ENCODE measurements at places on chromosomes 2 and 18. TPM values are rescaled to one million over a fixed set of nuclear protein-coding genes. Genes with fewer than 3 reads are reported as not detected.

- no peak for DNase-seq
Measured at GRCh38 chr2:220697011-220697410, 875.1 kb downstream of the EPHA4 start.

DNA sequence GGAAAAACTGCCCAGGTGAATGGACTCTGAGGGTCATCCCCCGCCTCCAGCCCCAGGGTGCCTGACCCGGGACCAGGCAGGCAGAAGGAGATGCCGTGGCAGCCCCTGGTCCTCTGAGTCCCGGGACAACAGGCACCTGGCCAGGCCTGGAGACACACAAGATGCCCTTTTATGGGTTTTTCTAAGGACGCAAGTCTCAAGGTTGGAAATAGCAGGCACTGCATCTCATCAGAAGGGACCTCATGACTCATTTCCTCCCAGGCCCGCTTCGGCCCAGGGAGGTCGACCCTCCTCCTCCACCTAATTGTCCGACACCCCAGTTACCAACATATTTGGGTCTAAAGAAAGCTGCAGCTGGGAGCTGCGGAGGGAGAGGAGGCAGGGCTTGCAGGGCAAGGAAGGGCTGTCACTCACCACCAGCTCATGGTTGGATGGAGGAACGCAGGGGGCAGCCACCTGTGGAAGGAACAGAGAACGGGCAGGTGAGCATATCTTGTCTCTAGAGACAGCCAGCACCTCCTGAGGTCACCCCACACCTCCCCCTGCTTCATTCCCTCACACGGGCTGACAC lies 82.9 kb downstream of the TNS1 start:
- DNase-seq = no peak

DNA sequence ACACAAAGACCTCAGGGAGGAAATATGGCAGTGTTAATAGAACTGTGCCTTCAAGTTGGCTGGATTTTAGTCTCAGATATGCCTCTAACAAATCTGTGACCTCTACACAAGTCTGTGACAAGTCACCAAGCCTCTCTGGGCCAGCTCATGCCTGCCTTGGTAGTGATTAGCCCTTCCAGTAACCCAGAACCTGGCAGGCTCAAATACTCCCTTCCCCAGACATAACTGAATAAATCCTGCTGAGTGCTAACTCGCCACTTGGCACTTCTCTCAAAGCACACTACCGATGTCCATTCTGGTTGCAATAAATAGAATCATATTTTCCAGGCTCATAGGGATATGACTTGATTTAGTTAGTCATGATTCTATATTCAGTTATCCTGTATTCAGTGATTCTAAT lies 15.3 kb upstream of the THSD7B start:
- DNase-seq = no peak

- DNase-seq = no peak
Measured at GRCh38 chr2:149399934-149400615, 69.7 kb downstream of the LYPD6 start.

GRCh38 chr2:20181761-20182160 lies 43.2 kb downstream of the SDC1 start:
- DNase-seq = no peak

- DNase-seq = no peak
Measured at GRCh38 chr2:225282858-225283710, 116.4 kb upstream of the NYAP2 start.

DNA sequence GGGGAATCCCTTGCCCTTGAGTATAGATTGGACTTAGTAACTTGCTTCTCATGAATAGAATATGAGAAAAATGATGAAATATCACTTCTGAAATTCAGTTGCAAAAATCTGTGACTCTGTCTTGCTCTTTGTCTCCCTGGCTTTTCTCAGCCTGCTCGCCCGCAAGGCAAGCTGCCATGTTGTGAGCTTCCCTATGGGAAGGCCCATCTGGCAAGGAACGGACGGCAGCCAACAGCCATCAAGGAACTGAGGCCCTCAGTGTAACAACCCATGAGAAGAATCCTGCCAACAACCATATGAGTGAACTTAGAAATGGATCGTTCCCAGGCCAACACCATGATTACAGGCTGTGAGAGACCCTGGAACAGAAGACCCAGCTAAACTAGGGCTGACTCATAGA lies 58.4 kb upstream of the PGAP1 start:
- DNase-seq = no peak

- no peak for DNase-seq
Measured at GRCh38 chr2:25380586-25381375, 39.1 kb upstream of the DNMT3A start.

DNA sequence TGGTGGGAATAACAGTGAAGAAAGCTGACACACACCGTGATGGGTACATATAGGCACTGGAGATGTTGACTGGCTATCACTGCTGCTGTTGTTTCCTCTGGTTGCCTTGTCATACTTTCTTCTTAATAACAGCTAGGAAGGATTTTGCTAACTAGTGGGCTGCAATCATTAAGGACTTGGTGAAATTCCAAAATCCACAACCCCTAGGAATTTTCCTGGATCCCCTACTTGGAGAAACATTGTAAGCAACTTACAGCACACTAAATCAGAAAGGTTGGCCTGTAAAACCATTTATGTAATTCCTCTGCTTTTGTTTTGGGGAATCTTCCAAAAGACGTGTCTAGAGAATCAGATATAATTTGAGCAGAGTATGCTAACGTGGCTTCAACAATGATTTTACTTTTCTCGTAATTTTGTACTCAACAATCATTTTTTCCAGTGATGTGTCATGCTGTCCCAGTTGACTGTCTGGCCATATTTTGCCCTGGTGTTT lies 8.0 kb upstream of the COL3A1 start:
- DNase-seq = no peak

- DNase-seq = no peak
Measured at GRCh38 chr2:173264603-173265366, 89.9 kb upstream of the CDCA7 start.

DNA sequence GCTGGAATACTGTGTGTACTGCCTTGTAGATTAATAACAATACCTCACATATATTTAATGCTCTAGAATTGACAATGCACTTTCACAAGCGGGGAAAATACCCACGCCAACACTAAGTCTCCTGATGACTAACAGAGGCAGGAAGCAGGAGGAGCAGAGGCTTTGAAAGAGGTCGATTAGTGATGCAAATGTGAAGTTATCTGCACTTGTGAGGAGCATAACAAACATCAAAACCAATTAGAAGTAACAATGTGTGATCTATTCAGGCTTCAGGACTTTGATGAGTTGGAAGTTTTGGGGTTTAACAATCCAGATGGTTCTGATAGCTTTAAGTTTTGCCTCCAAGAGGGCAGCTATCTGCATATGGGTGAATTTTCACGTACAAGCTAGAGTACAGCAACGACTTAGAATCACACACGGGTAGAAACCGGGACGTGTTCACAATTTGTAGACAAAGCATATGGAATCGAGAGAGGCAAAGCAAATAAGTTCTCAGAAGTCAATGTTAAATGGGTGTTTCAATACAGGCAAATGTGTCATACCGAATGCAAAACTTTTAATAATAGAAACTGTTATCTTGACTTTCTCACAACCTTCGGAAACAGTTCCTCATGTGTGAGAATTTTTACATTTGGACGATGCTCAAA lies 114.5 kb downstream of the METTL8 start:
- DNase-seq = no peak

DNA sequence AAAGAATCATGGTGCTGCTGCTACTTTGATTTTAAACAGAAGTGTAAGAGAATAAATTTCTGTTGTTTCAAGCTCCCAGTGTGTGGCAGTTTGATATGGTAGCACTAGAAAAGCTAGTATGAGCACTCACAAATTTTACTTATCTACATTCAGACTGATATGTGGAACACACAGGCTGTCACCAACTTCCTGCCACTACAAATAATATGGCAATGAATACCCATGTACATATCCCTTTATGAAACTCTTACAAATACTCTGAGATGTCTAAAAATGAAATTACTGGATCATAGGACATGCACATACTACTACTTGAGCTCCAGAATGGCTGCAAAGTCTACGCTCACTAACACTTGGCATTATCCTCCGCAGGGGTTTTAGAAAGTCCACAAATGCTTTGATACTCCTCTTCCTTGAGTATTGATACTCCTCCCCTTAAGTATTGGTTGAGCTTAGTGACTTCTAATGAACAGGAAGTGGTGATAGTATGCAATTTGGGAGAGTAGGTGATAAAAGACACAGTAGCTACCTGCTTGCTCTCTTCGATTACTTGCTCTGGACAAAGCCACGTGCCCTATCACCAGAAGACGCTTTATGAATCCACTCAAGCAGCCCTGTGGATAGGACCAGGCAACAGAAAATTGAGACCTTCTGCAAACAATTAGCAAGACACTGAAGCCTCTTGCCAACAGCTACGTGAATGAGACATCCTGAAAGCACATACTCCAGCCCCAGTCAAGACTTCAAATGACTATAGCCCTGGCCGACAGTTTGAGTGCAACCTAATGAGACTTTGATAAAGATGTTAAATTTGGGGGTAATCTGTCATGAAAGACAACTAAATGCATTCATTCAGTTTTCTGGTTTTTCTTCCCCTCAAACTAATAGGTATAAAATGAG lies 35.4 kb downstream of the FBXO11 start:
- no peak for DNase-seq

DNA sequence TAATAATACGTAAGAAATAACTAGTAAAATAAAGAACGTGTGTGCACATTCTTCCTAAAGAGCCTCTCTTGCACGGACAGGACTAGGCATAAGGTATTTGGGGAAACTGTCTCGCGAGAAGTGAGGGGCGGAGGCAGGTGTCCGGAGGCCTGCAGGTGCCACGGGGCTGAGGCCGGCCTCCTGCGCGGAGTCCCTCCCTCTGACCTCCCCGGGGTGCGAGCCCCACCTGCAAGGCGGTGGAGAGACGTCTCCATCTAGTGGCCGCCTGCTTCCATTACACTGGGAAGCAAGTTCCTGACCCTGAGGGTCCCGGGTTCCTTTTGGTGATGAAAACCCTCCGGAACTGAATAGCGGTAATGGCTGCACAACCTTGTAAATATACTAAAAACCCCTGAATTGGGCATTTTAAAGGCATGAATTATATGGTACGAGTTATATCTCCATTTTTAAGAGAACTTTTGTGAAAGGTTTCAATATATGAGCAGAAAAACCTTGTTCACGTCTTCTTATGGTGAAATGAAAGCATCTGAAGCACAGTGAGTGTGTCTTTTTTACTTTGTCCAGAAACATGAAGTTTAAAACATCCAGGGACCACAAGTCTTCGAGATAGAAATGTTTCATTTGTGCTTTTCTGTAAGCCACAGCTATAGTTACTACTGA lies 35.5 kb upstream of the CTDP1 start:
- no peak for DNase-seq

DNA sequence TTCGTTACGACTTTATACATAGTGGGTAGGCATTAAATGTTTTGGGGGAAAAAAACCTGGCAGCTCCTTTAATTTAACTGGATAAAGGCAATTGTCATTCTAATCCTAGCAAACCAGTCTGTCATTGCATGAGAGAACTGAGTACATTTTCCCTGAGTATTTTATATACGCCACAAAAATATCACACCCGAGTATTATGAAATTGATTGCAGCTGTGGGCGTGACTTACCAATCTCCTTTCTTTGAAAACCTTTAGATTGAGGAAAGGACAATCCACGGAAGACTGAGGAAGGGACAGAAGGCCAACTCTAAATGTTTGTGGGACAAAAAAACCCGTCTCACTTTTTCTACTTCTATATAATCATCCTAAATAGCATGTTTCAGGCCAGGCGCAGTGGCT lies 9.0 kb downstream of the TM4SF20 start:
- DNase-seq = no peak

DNA sequence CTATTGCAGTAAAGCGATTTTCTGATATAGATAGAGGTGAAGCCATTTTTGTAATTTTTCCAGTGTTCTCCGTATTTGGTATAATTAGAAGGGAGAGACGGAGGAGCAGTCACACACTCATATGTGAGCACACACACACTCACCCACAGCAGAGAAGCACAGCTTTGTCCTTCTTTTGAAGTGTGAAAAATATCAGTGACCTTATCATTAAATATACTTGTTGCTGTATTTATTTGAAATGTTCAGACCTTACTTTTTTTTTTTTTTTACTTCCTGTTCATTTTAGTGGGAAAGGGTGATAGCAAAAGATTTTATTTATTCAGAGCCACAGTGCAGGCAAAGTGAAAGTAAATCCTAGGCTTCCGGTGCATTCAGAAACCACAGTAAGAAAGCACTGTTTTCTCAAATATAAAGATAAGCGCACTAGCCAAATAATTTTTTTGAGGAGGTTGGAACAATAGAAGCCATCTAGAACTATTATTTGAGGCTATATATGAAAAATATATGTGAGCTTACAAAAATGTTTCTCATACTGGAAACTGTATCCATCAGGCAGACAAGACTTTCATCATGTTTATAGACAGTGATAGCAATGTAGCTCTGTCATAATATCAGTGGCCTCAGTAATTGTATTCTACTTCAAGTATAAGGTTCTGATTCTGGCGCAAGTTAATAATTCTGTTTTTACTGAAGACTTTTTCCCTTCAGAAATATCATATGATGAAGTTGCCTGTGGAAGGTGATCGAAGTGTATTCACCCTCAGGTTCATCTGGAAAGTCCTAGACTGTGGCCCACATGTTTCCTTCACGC lies 37.2 kb downstream of the TSHZ1 start:
- no peak for DNase-seq

DNA sequence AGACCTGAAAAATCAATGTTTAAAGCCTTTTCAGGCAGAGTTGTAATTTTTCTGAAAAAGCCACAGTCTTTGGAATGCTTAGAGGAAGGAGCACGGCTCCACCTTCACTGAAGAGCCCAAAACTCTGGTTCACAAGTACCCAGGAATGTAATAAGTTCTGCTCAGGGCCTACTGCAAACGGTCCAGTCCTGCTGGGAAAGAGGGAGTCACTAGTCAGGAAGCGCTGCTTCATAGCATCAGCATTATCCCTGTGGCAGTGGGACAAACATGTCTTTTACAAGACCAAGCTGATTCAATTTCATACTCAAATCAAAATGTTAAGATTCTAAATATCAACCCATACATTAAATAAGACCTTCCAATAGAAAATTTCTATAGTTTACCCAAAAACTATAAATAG lies 152.9 kb upstream of the PGAP1 start:
- DNase-seq = no peak

- DNase-seq = no peak
Measured at GRCh38 chr2:1848599-1848995, 104.3 kb upstream of the PXDN start.

DNA sequence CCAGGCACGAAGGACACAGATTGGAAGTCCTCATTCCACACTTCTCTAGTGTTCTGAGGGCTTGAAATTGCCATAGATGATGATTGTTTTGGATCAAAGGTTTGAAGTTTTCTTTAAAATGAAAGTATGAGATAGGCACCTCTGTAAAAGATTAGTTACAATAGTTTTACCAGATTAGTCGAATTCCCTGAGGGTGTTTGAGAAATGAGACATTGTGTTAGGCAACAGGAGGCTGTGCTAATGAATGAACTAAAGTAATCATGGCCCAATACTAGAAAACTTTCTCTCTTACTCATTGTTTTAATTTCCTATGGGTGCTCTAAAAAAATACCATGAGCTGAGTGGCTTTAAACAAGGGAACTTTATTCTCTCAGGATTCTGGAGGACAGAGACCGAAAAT lies 421.7 kb downstream of the RNF144A start:
- DNase-seq = no peak

DCAF17 gene
- 23.1 TPM for polyA plus RNA-seq

SOX11 gene
- 16.7 TPM for polyA plus RNA-seq

ARL5A gene
- 42.8 TPM for polyA plus RNA-seq

CRYGD gene
- polyA plus RNA-seq = not detected

SP5 gene
- 0.38 TPM for polyA plus RNA-seq

UPP2 gene
- polyA plus RNA-seq = 11.7 TPM

ERMN gene
- 0.24 TPM for polyA plus RNA-seq

FAHD2B gene
- polyA plus RNA-seq = 22.0 TPM

IL1RL1 gene
- 0.54 TPM for polyA plus RNA-seq

SPP2 gene
- not detected for polyA plus RNA-seq
